Mesothelial cell of epicardium (in vitro differentiated cells): ENCODE measurements at places on chromosomes 13 and 19.

DNA sequence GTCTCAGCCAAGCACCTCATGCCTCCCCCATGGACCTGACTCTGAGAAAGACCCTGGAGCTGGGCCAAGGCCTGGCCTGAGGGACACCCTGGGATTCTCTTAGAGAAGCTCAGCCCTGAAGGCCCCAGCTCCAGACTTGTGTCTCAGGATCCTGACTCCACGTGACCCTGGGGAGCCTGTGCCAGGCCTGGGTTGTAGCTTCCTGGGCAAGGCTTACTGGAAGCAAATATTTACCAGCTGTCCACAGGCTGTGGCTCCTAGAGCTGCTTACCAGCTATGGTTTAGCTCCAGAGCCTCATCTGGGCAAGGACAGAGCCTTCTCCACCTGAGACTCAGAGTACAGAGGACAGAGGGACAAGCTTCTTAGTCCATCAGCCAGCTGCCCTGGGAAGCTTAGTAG, 61.0 kb upstream of the CEACAM8 start:
- no peak for DNase-seq

DNA sequence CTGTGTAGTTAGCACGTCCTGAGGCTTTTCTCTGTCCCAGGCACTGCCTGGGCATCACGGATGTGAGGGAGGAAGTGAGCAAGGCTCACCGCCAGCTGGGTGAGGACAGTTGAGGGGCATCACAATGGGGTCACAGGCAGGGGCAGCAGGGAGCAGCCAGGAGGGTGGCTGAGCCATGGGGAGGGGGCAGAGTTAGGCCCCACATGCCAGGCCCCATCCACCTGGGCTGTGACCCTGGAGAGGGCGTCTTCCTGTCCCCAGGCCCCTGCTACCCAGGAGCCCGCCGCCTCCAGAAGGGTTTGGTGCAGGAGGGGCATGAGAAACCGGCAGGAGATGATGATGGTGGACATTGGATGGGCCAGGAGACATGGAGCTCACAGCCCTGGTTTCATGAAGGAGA, 56.8 kb upstream of the F7 start:
- no peak for DNase-seq

- DNase-seq = no peak
Observed at GRCh38 chr13:44857736-44858135, 131.5 kb downstream of the NUFIP1 start.

DNA sequence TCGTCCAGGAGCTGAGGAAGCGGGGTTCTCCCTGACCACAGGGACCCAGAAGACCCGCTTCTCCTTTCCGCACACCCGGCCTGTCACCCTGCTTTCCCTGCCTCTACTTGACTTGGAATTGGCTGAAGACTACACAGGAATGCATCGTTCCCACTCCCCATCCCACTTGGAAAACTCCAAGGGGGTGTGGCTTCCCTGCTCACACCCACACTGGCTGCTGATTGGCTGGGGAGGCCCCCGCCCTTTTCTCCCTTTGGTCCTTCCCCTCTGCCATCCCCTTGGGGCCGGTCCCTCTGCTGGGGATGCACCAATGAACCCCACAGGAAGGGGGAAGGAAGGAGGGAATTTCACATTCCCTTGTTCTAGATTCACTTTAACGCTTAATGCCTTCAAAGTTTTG, 18.9 kb downstream of the VASP start:
- no peak for DNase-seq

DNA sequence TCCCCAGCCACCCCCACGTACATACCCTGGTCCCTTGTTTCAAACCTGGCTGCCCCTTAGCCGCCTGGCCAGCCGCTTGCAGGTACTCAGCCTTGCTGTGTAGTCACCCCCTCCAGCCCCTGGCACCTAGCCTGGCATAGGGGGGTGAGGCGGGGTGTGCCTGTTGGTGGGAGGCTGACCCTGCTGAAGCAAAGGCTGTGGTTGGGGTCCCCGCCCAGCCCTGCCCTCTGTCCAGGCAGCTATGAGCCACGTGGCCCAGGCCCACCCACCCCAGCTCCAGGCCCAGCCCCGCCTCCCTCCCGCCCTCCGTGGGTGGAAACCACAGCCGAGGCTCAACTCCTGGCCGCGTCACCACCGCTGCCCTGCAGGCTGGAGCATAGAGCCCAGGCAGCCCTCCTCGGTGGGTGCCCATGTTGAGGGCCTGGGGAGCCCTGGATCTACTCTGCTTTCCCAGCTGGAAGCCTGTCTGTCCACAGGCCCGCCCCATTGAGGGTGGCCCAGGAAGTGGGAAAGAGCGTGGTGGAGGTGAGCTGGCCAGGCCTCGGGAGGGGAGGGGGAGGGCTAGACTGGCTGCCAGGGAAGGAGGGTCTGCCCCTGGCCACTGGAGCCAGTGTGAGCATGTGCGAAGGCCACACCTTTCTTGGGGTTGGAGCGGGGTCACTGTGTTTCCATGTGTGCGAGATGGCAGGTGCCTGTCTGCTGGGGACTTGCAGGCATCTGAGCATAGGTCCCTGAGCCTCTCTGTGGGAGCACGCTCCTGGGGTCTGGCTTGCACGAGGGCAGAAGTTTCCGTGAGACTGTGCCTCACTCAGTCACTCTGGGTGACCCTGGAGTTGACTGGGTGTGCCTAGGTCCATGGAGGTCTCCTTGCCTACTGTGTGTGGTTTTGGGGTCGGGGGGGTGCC, 31.0 kb downstream of the PAK4 start:
- DNase-seq = no peak

DNA sequence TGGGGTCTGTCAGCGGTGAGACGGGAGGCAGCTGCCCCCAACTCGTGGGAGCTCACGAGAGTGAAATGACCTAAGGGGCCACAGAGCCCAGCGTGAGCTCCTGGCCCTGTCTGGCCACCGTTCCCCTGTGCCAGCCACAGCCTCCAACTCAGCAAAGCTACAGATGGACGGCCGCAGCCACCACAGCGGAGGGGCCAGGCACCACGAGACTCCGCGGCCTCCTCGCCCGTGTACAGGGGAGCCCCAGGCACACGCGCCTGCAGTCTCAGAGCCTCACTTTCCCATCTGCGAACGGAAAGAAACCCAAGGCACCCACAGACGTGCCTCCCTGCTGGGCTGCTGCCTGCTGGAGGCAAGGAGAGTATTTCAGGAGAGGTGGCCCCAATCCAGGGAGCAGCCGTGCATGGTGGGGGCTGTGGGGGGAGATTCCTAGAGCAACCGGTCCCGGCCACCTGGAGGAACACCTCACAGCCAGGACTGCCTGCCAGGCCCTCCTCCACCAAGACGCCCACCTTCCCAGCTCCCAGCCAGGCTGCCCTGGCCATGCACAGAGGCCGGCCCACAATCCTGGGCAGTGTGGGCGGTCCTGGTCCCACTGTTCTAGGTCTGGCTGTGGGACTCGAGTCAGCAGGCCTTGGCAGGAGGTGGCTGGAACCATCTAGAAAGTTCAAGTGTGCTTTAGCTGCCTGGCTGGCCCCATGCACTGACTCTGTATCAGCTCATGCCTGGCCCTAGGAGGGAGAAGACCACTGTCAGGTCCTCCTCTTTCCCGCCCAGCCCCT, 1.9 kb downstream of the MKNK2 start:
- no peak for DNase-seq

DNA sequence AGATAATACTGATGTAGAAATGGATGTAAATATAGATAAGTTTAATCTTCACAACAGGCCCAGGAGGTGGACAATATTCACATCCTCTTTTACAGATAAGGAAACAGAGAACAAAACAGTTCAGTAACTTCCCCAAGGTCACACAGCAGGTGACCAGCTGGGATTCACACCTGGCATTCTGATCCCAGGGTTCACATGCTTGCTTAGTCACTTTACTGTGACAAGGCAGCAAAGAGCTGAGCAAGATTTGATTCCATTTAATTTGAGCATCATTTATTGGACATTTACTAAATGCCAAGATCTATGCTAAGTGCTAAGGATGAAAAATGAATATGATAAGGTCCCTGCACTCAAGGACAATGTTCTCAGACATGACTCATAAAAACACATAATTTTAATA, 94.1 kb upstream of the STARD13 start:
- no peak for DNase-seq

- DNase-seq = no peak
Observed at GRCh38 chr13:76316998-76317527, 569.1 kb downstream of the KCTD12 start.

DNA sequence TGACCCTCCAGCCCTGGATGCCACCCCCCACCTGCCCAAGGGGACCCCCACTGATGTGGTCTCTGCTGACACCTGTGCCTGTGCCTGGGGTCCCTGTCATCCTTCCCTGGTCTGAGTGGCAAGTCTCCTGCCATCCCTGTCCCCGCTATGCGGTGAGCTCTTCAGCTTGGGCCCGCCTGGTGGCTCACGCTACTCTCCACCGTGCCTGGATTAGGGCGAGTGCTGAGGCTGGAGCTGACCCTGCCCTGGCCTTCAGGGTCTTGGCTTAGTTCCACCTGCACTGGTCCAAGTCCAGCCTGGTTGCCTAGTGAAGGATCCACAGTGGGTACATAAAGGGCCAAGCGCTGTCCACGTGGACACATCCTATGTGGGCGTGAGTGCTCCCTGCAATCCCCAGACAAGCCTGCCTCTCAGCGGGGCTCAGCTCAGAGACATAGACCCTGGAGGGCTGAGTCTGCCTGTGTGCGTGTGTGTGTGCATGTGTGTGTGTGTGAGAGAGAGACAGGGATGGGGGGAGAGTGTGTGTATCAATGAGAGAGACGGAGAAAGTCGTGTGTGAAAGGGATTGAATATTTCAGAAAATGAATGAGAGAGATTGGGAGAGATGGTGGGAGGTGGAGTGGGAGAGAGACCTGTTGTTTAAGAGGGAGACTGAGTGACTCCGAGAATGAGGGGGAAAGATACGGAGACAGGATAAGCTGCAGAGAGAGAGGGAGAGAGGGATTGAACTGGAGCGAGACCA, 22.1 kb downstream of the WTIP start:
- no peak for DNase-seq

- no peak for DNase-seq
Observed at GRCh38 chr13:49466292-49466838, 22.3 kb downstream of the SETDB2 start.
